Aorta (tissue), 5 donors: ENCODE measurements at places on chromosomes 16 and 17.

DNA sequence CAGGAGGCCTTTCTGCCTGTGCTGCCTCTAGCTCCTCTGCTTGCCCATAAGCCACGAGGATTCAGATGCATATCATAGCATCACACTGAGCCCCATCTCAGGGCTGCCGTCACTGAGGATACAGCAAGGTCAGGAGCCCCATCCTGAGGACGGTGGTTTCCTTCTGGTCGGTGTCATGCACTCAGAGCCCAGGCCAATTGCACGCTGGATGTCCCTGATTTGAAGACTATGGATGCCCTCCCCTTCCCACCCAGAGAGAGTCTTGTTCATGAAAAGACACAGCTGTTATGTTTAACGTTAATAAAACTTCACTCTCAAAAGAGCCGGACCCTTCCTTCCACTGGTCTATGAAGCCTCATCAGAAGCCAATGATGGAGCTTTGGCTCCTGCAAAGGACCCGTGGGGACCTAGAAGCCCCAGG, 19.9 kb downstream of the COTL1 start:
- no peaks in the 10 kb centered on the region for H3K27me3 ChIP-seq
- H3K27ac ChIP-seq = no peak overlapping the region

GRCh38 chr17:3666516-3666915, 1.9 kb downstream of the TAX1BP3 start:
- DNase-seq = no peak
- no peak overlapping the region for H3K4me3 ChIP-seq
- H3K27ac ChIP-seq = peak overlapping the region; percentile 4

DNA sequence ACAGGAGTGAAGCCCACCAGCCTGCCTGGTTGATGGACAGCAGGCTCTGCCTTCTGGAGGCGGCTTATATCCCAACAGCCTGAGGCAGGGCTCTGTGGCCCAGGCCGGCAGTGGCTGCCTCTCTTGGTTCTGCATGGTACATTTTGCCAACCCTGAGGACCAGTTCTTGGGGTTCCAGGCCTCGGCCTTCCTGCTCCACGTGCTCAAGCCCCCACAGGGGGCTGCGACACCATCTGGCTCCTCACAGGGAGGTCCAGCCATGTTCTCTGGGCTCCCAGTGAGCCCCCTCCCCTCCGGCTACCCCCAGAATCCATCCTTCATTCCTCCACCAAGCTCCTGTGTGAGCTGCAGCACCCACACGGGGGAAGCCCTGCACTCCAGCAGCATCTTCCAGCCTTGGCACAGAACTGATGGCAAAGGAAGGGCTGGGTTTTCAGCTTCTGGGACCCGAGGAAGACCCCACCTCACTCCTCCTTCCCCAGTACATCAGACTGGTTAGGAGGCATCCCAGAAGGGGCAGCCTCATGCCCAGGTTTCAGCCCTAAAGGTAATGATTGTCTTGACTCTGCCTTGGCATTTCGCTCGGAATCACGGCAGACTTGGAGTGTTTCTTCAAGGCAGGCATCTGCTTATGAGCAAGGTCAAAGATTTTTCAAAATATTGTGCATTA, 231.2 kb downstream of the CPPED1 start:
- no peak overlapping the region for H3K4me3 ChIP-seq
- DNase-seq = no peak
- no peaks in the 10 kb centered on the region for H3K36me3 ChIP-seq
- H3K27ac ChIP-seq = no peak overlapping the region
- H3K27me3 ChIP-seq = no peaks in the 10 kb centered on the region

DNA sequence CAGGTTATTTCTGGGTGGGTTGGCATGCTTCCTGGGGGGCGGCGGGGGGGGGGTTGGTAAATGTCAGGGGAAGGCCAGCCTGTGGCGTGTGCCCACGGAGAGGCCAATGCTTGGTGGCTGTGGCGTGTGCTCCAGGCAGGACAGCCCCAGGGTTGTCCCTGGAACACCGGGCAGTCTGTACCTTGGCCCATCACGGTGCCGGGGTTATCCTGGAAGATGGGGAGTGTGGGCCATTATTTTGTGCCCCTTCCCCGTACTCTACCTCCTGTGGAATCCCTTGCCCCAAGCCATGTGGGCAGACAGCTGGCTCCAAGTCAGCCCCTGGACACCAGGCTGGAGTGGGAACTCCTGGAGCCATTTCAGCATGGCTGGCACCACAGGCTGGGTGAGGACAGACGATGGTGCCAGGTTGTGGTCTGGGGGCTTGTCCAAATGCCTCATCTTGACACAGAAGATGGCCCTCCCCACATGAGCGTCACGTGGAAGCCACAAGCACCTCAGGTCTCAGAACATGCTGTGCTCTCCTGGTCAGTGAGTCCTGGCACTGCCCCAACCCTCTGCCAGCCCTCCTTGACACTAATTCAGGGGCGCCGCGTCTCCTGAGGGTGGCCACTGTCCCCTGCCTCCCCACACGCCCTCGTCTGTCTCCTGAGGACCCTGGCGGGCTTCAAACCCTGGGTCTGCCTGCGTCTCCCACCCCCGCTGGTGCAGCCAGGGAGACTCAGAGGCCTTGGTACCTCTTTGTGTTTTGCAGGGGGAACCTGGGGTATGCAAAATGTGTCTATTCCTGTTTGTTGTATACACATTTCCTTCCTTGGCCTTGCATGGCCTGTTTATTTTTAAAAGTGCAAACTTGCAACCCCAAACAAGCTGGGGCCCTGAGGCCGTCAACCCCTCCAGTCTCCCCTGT, 4.3 kb downstream of the SLC16A3 start:
- no peaks in the 10 kb centered on the region for H3K36me3 ChIP-seq
- H3K27me3 ChIP-seq = no peaks in the 10 kb centered on the region
- H3K4me3 ChIP-seq = no peak overlapping the region

GRCh38 chr17:42578282-42578869, 847 bp upstream of the PSMC3IP start:
- no peaks in the 10 kb centered on the region for H3K27me3 ChIP-seq
- H3K27ac ChIP-seq = peak overlapping the region; percentile 91
- peak; percentile 75 for DNase-seq
- H3K36me3 ChIP-seq = peaks cover 23% of the 10 kb centered on the region

GRCh38 chr16:80375973-80376372, 164.8 kb upstream of the DYNLRB2 start:
- no peak for DNase-seq
- H3K4me1 ChIP-seq = no peaks in the 10 kb centered on the region
- H3K27me3 ChIP-seq = no peaks in the 10 kb centered on the region

DNA sequence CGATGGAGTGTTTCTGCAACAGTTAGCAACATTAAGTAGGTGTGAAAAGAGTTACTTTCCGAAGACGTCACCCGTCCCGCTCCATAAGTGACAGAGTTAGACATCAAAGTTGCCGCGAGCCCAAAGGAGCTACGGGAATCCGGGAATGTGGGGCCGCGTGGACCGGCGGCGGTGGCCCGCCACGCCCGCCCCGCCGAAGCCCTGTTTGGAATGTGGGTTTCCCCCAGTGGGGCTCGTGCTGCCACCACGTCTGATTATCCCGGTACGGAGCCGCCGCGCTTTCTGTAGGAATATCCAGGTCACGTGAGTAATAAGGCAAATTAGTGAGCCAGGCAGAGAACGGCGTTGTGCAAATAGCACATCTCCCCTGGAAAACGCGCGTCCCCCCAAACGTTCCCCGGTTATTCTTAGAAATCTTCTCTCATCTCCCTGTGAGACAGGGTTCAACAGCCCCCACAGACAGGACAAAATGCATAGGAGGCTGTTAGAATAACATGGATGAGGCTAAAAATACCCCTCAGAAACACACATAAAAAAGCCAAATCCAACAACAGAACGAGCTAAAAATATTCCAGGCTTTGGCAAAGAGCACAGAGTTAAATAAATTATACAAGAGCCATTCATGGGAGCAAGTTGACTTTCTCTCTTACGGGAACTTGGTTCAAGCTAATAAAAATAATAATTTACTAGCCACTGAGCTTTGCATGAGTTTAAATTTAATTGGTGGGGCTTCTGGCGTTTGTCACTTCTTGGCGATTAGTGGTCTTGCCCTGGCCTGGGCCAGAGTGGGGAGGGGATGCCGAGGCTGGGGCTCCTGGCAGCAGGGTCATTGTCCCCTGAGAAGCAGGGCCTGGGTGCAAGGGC, 8.6 kb downstream of the BAHCC1 start:
- H3K4me1 ChIP-seq = no peaks in the 10 kb centered on the region
- peak overlapping the region; percentile 78 for H3K27ac ChIP-seq
- H3K27me3 ChIP-seq = no peaks in the 10 kb centered on the region
- no peaks in the 10 kb centered on the region for H3K36me3 ChIP-seq
- DNase-seq = no peak

- H3K27me3 ChIP-seq = no peaks in the 10 kb centered on the region
- H3K27ac ChIP-seq = no peak overlapping the region
- H3K4me3 ChIP-seq = no peak overlapping the region
Observed at GRCh38 chr17:38579934-38580333, 25.8 kb downstream of the SRCIN1 start.

DNA sequence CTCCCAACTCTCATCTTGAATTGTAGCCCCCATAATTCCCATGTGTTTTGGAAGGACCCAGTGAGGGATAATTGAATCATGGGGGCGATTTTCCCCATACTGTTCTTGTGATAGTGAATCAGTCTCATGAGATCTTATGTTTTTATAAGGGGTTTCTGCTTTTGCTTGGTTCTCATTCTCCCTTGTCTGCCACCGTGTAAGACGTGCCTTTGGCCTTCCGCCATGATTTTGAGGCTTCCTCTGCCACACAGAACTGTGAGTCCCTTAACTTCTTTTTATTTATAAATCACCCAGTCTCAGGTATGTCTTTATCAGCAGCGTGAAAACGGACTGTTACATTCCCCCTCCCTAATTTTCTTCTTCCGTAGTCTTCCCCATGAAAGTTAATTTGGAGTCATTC, 124.0 kb downstream of the ABCA8 start:
- H3K27me3 ChIP-seq = no peaks in the 10 kb centered on the region
- H3K4me1 ChIP-seq = no peaks in the 10 kb centered on the region
- DNase-seq = no peak
- H3K4me3 ChIP-seq = no peak overlapping the region
- no peak overlapping the region for H3K27ac ChIP-seq

GRCh38 chr16:8916541-8917225, 34.5 kb downstream of the LITAFD start:
- H3K27ac ChIP-seq = no peak overlapping the region
- no peak overlapping the region for H3K4me3 ChIP-seq
- no peaks in the 10 kb centered on the region for H3K27me3 ChIP-seq
- peaks cover 15% of the 10 kb centered on the region for H3K36me3 ChIP-seq
- H3K4me1 ChIP-seq = no peaks in the 10 kb centered on the region
- DNase-seq = no peak

- no peaks in the 10 kb centered on the region for H3K27me3 ChIP-seq
- no peaks in the 10 kb centered on the region for H3K36me3 ChIP-seq
- no peaks in the 10 kb centered on the region for H3K4me1 ChIP-seq
- no peak overlapping the region for H3K27ac ChIP-seq
- DNase-seq = no peak
Observed at GRCh38 chr16:998211-998610, 16.6 kb downstream of the SOX8 start.

DNA sequence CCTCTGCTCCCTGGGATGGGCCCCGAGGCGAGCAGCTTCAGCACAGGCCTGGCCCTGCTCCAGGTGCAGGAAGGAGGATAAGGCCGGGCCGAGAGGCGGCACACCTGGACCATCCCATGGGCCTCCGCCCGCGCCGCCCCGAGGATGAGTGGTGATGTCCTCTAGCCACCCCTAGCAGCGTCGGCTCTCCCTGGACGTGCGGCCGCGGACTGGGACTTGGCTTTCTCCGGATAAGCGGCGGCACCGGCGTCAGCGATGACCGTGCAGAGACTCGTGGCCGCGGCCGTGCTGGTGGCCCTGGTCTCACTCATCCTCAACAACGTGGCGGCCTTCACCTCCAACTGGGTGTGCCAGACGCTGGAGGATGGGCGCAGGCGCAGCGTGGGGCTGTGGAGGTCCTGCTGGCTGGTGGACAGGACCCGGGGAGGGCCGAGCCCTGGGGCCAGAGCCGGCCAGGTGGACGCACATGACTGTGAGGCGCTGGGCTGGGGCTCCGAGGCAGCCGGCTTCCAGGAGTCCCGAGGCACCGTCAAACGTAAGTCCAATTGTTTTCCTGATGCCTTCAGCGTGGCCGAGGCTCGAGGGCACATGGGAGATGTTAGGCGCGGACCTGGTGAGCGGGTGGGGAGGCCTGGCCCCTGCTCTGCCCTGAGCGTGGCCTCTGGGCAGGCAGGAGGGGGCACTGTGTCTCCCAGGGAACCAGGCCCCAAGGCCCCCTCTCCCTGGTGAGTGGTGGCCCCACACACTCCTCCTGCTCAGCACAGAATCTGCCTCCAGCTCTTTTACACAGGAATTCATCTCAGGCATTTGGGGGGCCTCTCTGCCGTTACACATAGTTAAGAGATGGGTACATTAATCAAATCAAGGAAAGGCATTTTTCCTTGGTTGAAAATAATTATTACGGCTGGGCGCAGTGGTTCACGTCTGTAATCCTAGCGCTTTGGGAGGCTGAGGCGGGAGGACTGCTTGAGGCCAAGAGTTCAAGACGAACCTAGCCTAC, 855 bp downstream of the TMEM204 start:
- H3K4me1 ChIP-seq = no peaks in the 10 kb centered on the region
- DNase-seq = no peak
- H3K36me3 ChIP-seq = no peaks in the 10 kb centered on the region

DNA sequence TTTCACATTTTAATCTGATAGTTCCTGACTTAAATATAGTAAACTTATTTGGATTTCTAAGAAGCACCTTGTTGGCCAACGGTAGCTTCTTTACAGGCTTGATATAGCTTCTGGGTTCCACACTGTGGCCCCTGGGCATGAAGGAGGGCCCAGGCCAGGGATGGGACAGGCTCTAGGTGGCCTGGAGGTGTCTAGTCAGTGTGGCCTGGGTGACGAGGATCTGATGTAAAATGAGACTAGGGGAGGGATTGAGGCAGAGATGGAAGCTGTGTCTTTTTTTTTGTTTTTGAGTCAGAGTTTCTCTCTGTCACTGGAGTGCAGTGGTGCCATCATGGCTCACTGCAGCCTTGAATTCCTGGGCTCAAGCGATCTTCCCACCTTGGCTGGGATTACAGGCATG, 187.0 kb downstream of the PRKCB start:
- no peak for DNase-seq
- no peak overlapping the region for H3K4me3 ChIP-seq
- no peaks in the 10 kb centered on the region for H3K27me3 ChIP-seq
- no peak overlapping the region for H3K27ac ChIP-seq
- H3K4me1 ChIP-seq = no peaks in the 10 kb centered on the region

GRCh38 chr17:17975436-17975835, 2.8 kb downstream of the DRC3 start:
- H3K4me1 ChIP-seq = no peaks in the 10 kb centered on the region
- DNase-seq = no peak
- H3K36me3 ChIP-seq = no peaks in the 10 kb centered on the region
- no peak overlapping the region for H3K27ac ChIP-seq
- no peak overlapping the region for H3K4me3 ChIP-seq
- no peaks in the 10 kb centered on the region for H3K27me3 ChIP-seq

GRCh38 chr17:77441130-77441920, 300.6 kb downstream of the SEC14L1 start:
- peaks cover 1% of the 10 kb centered on the region for H3K4me1 ChIP-seq
- no peak for DNase-seq
- no peak overlapping the region for H3K4me3 ChIP-seq
